Left cardiac atrium (tissue), 4 donors: ENCODE measurements at places on chromosomes 3 and 15. TPM values are rescaled to one million over a fixed set of nuclear protein-coding genes. Genes with fewer than 3 reads are reported as not detected.

Gene NME9
- not detected for total RNA-seq

GRCh38 chr3:112390783-112391641 is 58.1 kb downstream of the CD200 start:
- DNase-seq, result no peak

DNA sequence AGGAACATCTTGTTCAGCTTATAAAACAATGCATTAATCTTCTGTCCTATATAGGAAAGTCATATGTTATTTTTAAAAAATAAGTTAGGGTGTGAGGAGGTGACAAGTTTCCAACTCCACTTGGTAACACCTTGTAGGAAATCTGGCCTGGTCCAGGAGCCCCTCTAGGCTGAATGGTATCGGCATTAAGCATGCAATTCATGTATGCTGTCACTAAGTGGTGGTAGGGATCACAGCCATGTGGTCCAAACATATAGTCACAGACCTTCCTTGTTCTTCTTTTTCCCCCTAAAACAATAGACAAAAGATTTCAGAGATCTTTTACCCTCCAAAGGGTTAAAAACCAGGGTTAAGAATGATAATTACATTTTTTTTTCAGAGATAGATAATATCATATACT is 4.2 kb upstream of the APBA2 start:
- DNase-seq, result no peak

DNA sequence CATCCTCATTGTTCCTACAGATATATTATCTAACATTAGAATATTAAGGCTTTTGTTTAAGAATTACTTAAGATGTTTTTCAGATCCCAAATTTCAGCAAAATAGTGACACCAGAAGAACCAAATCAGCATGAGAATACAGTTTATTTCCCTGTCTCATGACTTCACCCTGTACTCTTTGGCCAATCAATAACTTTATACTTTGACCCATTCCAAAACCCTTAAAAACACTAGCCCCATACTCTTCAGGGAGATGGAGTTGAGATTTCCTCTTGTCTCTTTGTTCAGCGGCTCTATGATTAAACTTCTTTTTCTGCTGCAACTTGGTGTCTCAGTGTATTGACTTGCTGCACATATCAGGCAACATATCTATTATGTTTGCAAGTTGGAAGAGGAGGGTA is 207.7 kb downstream of the ZBBX start:
- no peak for DNase-seq

DNA sequence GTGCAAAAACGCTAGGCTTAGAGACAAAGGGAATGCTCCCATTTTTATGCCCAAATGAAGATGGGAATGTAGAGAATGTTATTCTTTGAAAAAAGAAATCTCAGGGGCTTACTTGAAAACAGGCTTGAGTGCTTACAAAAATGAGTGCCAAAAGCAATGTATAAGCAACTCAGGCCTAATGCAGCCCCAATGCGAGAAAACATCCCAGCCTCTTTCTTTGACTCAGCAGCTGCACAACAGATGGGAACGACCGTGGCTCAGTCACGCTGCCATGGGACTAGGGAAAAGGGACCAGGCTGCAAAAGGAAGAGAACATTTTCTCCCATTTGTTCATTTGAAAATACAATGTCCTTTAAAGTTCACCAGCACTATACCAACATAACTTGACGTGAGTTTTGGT is 246.4 kb upstream of the LRIG1 start:
- DNase-seq, result no peak
